ENCODE measurements at places on chromosomes 7 and 10.

DNA sequence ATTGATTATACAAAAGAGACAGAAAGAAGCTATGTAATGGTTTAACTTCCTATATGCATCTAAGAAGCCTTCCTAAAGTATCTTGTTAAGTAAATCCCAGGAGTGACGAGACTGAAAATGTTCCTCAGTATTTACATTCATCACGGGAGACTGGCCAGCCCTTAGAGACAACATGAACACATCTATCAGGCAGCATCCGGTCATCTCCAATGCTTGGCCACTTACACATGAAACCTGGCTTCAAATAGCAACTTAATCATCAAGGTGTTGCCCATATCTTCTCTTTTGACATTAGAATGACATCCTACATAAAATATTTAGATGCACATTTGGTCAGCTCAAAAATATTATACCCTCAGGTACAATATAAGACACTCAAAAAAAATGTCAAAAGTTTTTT lies 33.8 kb downstream of the ERCC6 start:
- no peak for DNase-seq

GRCh38 chr7:65988084-65988483 lies 6.1 kb upstream of the GUSB start:
- no peak for DNase-seq

GRCh38 chr7:112063974-112064373 lies 142.2 kb downstream of the DOCK4 start:
- no peak for DNase-seq

- DNase-seq = no peak
These were observed 228.0 kb downstream of the DGKI start for GRCh38 chr7:137618748-137619147.

GRCh38 chr10:132626019-132626760 lies 88.6 kb downstream of the INPP5A start:
- DNase-seq = peak; percentile 12

- no peak for DNase-seq
These were observed 40.2 kb downstream of the PDSS1 start for GRCh38 chr10:26737730-26738129.

- no peak for DNase-seq
These were observed 1.3 kb downstream of the OR2F2 start for GRCh38 chr7:143936087-143937009.

DNA sequence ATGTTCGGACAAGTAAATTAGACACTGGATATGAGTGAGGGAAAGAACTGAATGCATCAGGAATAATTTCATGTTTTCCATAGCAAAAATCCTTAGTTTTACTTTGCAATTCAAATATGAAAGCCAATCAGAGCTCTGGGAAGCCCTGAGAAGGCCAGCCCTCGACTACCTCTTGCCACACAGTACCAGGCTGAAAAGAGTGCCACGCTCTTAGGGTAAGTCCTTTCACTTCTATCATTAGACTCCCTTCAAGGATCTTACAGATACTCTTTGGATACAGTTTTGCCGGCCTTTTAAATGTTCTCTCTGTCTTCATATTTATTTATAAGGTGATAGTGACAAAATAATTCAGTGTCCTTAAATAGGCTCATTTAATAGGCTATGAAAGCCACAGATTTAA lies 1.9 kb downstream of the COBL start:
- DNase-seq = no peak

DNA sequence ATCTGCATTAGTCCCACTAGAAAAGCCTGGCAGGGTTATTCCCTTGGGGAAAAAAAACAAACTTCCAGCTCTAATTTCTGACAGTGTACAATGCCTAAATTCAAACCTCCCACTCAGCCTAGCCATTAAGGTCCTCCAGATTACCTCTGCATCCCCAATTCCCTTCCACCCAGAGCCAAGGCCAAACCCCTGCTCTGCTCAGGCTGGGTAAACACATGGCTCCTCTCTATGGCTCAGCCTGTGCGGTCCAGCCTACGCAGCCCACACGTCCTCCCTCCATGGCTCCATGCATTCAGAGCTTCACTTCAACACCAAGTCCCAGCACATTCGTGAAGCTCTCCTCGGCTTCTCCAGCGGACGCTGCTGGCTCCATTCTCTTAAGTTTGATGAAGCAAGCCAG lies 5.2 kb downstream of the DLG5 start:
- DNase-seq = no peak
